ENCODE measurements at places on chromosomes 2 and 18. TPM values are rescaled to one million over a fixed set of nuclear protein-coding genes. Genes with fewer than 3 reads are reported as not detected.

The NTSR2 gene
- total RNA-seq, result not detected

The INPP5D gene
- total RNA-seq, result 0.29 TPM

The DPYSL5 gene
- not detected for total RNA-seq

The COL5A2 gene
- total RNA-seq, result 517 TPM

The LHCGR gene
- total RNA-seq, result not detected

The OLA1 gene
- 142 TPM for total RNA-seq

The NYAP2 gene
- not detected for total RNA-seq

The SMIM21 gene
- total RNA-seq, result not detected

The DOK1 gene
- total RNA-seq, result 30.3 TPM

The IL36G gene
- total RNA-seq, result not detected

The DCDC2C gene
- not detected for total RNA-seq

The TLX2 gene
- total RNA-seq, result not detected

The OTOS gene
- total RNA-seq, result not detected

The CFLAR gene
- 59.7 TPM for total RNA-seq

The LAMA1 gene
- 21.6 TPM for total RNA-seq

Measured in myometrial cell (primary cell).